Cortex of kidney (tissue), 1 donor: ENCODE measurements at places on chromosomes 1 and 21.
A peak's percentile ranks its signal among the peaks of the same experiment; 100 is the strongest.

- DNase-seq = no peak
These were observed 155.3 kb downstream of the ADSS2 start for GRCh38 chr1:244296447-244296846.

- DNase-seq = no peak
These were observed 4.2 kb upstream of the C1orf159 start for GRCh38 chr1:1120096-1120495.

- DNase-seq = no peak
These were observed 14.0 kb downstream of the WNT3A start for GRCh38 chr1:228020686-228021354.

- no peak for DNase-seq
These were observed 56.9 kb downstream of the ODF2L start for GRCh38 chr1:86339014-86339812.

GRCh38 chr1:203046984-203047630 lies 20.8 kb downstream of the PPFIA4 start:
- no peak for DNase-seq

- DNase-seq = peak; percentile 96
These were observed at the start of the genes LEPR and LEPROT for GRCh38 chr1:65420590-65421350. Gene LEPR (plus strand): TSS chr1:65420668. CDS start chr1:65565566, 144,898 bp downstream. Gene LEPROT (plus strand): TSS chr1:65420668. CDS start chr1:65420725, 57 bp downstream.

DNA sequence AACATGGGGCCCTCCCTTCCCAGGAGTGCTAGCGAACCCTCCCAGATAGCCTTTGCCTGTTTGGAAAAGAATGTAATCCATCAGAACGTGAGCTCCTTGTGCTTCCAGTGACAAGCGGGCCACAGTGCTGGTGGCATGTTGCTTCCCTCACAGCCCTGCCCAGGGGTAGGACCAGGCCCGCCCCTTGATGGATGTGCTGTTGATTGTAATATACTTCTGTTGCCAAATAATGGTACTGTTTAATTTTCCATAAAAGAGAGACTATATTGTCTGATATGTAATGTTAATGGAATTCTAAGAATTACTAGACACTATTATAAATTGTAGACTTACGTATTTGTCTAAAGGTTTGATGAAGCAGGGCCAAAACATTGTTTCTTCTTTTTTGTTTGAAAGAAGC lies 16.4 kb downstream of the ATP5PO start:
- DNase-seq = no peak

DNA sequence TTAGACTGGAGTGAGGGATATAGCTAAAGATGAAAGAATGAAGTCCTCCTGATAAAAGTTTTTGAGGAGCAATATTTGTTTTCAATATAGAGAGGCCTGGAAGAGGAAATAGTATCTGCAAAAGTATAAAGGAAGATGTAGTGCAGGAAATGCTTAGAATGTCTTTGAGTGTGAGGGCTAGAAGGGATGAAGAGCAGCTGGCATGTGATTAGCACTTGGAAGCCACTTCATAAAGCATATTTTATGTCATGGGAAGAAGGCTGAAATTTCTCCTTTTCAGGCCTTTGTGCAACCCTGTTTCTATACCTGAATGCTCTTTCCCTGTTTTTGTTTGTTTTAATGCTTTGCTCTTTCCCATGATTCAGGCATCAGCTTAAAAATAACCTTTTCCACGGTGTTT lies 323.3 kb upstream of the DEPDC1 start:
- no peak for DNase-seq

DNA sequence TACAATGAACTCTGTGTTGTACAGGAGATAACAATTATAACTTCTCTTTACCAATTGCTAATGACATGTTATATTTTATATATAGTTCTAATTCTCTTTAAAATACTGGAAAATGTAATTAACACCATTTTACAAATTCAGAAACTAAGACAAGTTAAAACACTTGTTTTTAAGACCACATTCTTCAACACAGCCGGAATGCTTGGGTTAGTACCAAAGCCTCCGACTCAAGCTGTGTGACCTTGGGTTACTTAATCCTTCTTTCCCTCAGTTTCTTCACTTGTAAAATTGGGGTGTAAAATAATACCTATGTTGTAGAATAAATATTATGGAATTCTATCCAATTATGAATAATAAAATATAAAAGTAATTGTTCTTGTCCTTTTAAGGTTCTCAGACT lies 378.7 kb downstream of the USH2A start:
- DNase-seq = no peak

- DNase-seq = no peak
These were observed 41.9 kb upstream of the H6PD start for GRCh38 chr1:9192578-9193232.

GRCh38 chr1:153945795-153946621 lies 510 bp downstream of the DENND4B start:
- no peak for DNase-seq
